ENCODE measurements at places on chromosomes 12 and 14.

- DNase-seq = no peak
These were observed at the start of gene TMPRSS12 for GRCh38 chr12:50842637-50843493. TSS of gene TMPRSS12 (plus strand) at chr12:50842926. CDS start at chr12:50842965, 39 bp downstream.

DNA sequence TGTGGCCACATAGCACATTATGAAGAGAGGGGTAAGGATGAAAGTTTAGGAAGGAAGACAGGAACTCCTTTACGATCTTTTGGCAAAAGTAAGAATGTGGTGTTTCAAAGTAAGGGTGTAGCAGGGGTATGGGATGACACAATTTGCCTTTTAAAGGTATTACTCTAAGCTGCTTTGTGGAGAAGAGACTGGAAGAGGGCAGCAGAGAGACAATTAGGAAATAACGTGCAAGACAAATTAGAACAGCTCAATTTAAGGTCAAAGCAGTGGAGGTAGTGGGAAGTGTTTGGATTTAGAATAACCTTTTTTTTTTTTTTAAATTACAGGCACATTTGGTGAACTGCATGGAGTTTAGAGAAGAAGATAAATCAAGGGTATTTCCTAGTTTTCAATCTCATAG, 342.6 kb downstream of the NOVA1 start:
- DNase-seq = no peak

- DNase-seq = no peak
These were observed 17.9 kb downstream of the CIT start for GRCh38 chr12:119859241-119859640.

DNA sequence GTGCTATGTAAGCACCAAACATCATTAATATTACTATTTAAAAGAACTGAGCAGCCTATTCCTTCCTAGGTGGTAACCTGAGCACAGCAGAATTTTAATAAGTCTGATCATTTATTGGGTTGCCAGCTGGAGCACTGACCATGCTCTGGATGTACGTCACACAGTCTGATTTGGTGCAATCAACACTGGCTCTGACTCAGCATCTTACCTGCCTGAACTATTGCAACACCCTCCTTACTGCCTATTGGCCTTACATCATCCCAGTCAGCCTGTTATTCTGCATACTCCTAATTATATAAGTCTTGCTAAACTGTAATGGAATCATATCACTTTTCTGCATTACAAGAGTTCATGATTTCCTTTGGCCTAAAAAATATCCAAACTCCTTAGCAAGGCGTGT, 149.7 kb downstream of the PTPRO start:
- no peak for DNase-seq

- no peak for DNase-seq
These were observed 78.6 kb downstream of the POLR3B start for GRCh38 chr12:106436164-106436563.

DNA sequence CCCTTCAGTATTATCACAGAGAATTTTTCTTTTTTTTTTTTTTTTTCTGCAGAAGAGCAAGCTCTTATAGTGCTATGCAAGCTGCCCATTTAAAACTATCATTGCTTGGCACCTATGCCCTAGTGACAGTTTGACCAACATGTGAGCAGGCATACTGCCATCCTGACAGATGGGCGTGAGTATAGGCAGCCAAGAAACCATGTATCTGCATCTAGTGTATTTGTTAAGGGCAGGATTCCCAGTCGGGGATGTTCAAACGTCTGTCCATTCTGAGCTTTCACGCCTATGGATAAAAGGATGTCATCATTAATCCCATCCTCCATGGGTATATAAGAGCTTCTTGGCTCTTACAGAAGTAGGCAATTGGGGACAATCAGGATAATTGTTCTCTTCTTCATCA, 8.8 kb downstream of the VRK1 start:
- DNase-seq = no peak

DNA sequence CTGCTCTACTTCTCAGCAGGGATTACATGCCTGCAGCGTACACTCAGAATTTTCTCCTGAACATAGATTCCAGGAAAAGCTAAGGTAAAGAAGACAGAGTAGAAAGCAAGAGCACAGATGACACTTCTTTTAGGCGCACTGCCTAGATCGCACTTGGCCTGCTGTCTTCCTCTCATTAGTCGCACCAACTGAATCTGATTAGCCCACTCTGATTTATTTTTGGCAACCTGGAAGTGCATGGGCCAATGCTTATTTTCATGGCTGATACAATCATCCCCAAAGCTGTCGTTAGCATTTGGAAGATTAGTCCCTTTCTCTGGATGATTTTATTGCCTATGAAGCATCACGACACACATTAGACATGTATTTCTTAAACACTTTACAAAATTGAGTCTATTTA, 152.5 kb downstream of the PTPRO start:
- DNase-seq = no peak

Data from stimulated activated CD4-positive, alpha-beta T cell treated with anti-CD3 and anti-CD28 coated beads, Interleukin-4, amount 100 ng/mL, for 48 hours (primary cell).